ENCODE measurements at places on chromosomes 4 and X. TPM values are rescaled to one million over a fixed set of nuclear protein-coding genes. Genes with fewer than 3 reads are reported as not detected.

Gene EMCN
- 22.5 TPM for total RNA-seq

Gene MAP7D2
- 0.27 TPM for total RNA-seq

Gene TEX13A
- not detected for total RNA-seq

Gene PDCL2
- not detected for total RNA-seq

GRCh38 chrX:3244955-3245354 is 101.5 kb downstream of the MXRA5 start:
- no peak for ATAC-seq

DNA sequence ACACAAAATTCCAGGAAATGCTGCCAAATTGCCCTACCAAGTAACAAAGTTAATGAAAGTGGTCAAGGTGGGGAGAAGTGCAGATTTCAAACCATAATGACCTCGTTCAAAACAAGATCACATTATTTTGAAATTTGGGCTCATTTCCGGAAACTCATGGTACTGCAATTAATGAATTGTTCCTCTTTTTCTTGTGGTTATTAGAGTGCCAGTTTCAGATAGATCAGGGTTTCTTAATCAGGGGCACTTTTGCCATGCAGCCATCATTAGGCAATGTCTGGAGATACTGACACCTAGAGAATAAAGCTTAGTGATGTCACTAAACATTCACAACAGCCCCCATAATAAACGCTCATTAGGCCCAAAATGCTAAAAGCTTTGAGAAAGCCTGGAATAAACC is 381.5 kb upstream of the GALNT7 start:
- ATAC-seq = no peak

GRCh38 chrX:120769576-120770341 is 105.9 kb downstream of the CT47B1 start:
- no peak for ATAC-seq

DNA sequence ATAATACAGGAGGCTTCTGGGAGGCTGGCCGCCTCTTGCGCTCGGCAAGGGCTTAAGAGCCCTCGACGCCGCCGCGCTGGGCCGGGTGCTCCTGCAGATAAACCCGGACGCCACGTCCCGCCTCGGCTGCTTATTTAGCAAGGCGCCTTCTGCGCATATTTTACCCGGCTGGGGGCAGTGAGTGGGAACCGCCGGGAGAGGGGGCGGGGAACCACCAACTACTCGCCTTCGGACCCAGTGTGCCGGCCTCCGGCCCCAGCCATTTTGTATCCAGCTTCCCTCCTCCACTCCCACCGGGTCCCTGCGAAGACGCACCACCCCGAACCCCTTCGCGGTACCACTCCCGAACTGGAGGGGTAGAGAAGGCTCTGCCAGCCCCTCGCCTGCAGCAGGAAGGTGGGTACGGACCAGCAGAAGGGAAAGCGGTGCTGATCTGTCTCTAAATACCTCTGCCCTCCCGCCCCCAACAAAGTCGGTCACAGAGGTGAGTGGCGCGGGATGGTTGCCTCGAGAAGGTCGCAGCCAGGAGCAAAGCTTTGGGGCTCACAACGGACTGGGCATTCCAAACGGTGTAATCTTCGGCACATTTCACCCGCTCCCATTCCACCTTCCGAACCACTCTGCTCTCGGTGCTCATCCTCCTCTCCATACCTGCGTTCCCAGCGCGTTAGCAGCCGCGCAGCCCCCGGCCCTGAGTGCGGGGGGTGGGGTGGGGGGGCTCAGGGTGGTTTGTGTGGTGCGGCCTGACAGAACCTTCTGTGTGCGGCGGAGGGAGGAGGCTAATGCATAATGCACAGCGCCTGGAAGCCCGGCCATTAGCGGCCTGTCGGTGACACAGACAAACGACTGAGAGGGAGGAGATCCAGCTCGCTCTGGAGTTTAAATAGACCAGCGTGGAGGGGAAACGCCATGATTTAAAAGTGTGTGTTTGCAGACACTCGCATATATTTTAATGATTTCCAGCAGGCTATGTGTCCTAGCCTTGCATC is 4.9 kb upstream of the BCOR start:
- no peak for ATAC-seq

GRCh38 chrX:101488796-101489195 is 3.5 kb downstream of the ARMCX4 start:
- no peak for ATAC-seq

Data from gastroesophageal sphincter (tissue), 4 donors.